ENCODE measurements at places on chromosomes 7 and 10.

- no peak for DNase-seq
These were observed at the start of gene CPA4 for GRCh38 chr7:130292682-130293257. Gene CPA4, plus strand, starts transcription at chr7:130293161. Its CDS starts 20 bp downstream, at chr7:130293181.

DNA sequence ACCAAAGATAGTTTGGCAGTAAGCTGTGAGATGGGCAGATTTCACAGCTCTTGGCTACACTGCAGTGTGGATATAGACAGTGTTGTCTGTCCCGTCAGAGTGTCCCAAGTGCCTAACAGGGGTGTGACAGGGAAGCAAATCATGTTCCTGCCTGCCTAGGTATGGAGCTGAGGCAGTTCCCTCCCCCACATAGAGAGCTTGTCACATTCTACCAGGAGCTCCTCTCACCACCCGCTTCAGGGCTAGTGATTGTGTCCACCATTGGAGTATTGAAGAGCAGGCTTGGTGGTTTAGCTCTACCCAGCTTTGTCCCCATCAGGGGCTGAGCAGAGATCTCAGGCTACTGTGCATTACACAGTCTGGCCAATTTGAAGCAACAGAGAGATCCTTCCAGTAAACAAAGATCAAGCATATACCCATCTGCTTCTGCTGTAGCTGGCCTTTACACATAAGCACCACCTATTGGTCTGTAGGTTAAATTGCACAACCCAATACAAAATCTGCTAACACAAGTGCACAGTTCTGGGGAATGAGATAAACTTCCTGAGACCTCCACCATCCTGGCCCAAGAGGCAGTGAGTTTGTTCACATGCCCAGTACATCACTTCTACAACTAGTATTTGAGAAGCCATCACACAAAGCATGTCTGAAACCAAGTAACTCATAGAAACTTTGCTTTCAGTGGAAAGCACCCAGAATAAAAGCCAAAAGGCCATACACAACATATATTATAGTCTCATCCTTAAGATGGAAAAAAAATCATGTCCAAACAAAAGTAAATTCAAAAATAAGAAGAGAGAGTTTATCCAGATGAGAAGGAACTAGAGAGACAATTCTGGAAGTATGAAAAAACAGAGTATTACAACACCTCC lies 67.3 kb downstream of the GLCCI1 start:
- DNase-seq = peak; percentile 80

GRCh38 chr7:85111761-85112160 lies 75.1 kb downstream of the SEMA3D start:
- no peak for DNase-seq

DNA sequence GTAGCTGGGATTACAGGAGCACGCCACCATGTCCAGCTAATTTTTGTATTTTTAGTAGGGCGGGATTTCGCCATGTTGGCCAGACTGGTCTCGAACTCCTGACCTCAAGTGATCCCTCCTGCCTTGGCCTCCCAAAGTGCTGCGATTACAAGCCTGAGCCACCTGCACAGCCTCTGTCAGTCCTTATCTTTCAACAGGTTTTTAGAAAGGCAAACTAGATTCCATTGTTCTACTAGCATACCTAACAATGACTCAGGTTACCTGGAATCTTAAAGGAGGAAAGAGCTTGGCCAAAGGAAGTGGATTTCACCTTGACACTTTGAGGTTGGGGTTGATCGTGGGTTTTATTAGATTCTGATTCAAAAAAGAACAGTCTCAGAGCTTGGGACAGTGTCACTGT lies 3.2 kb downstream of the ABCC2 start:
- no peak for DNase-seq

DNA sequence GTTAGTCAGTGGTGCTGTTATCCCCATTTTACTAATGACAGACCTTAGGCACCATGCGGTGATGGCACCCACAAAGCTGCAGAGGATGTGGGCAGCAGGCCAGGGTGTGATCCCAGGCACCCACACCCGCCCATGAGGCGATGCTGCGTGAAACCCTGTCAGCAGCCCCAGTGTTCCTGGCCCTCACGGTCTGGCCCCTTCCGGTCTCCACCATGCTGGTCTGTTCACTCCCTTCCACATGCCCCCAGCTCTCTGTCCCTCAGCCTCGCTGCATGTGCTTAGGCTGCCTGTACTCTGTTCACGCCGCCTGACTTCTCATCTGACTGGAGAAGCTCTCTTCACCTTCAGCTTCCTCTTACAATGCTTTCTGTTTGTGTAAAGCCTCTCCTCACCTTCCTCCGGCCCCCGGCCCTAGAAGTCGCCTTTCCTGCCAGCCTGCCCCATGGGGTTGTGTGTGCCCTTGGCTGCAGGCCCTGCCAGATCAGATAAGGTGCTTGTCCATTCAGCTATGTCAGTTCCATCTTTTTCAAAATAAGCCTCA lies 17.6 kb upstream of the ORAI2 start:
- no peak for DNase-seq

- DNase-seq = peak; percentile 73
These were observed 48.7 kb downstream of the UPF2 start for GRCh38 chr10:11993834-11994468.

- no peak for DNase-seq
These were observed 14.1 kb downstream of the ZNF467 start for GRCh38 chr7:149759093-149759860.

GRCh38 chr10:15295537-15296325 lies 75.4 kb downstream of the FAM171A1 start:
- no peak for DNase-seq

- no peak for DNase-seq
These were observed 21.8 kb downstream of the KCP start for GRCh38 chr7:128888756-128889095.

GRCh38 chr10:14757986-14758385 lies 16.7 kb downstream of the FAM107B start:
- no peak for DNase-seq

GRCh38 chr10:89295597-89295996 lies 6.2 kb upstream of the IFIT2 start:
- DNase-seq = no peak

- no peak for DNase-seq
These were observed 42.4 kb upstream of the ASAH2 start for GRCh38 chr10:50293513-50294313.

- no peak for DNase-seq
These were observed 48.1 kb downstream of the OSBPL3 start for GRCh38 chr7:24931844-24932243.

DNA sequence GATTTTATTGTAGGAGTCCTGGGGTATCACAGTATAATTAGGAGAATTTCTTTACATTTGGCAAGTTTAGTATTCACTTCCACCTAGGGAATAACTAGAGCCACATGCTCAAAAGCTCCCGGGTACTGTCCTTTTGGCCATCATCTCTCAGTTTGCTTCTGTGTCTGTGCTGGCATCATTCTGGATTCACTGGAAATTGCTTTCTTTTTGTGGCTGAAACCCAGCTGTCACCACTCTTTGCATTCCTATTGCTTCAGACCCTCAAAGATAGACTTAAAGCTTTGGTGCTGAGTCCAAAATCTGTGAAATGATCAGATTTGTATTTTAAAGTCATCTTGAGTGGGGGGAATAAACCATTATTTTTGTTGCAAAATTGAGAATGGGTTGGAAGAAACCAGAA lies 8.9 kb downstream of the SDK1 start:
- no peak for DNase-seq

GRCh38 chr7:31058122-31058521 lies 6.0 kb downstream of the ADCYAP1R1 start:
- no peak for DNase-seq

DNA sequence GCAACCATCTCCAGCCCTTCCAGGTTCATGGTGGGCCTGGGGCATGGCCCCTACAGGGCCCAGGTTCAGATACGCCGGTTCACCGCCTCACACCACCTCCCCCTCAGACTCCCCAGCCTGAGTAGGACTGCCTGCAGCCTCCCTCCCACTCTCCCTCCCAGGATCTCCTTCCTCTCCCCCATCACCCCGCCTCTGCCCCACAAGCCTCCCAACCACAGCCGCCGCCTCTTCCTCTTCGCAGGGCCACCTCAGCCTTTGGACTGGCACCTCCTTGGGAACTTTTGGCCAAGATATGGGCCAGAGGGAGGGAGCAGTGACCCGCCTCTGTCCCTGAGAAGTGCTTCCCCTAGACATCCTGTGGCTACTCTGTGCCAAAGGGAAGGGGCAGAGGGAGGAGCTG lies 9.3 kb downstream of the KCNIP2 start:
- no peak for DNase-seq

DNA sequence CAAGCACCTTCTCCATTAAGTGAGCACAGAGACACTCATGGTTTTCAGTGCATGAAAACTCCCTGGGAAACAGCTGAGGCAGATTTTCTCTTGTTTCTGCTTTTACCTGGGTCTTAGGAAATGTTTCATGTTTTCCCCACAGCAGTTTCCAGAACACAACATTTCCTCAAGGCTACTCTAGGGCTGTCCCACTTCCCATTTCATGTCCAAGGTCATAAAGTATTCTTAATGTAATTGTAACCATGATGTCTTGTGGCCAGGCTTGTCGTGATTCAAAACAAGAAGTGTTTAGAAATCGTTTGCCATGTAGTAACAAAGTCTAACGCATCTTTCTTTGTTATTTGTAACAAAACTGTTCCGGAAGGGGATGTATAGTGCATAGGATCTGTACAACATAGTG lies 83.8 kb upstream of the NRP1 start:
- DNase-seq = no peak

- DNase-seq = no peak
These were observed 352.6 kb upstream of the GALNT17 start for GRCh38 chr7:70779321-70779720.

DNA sequence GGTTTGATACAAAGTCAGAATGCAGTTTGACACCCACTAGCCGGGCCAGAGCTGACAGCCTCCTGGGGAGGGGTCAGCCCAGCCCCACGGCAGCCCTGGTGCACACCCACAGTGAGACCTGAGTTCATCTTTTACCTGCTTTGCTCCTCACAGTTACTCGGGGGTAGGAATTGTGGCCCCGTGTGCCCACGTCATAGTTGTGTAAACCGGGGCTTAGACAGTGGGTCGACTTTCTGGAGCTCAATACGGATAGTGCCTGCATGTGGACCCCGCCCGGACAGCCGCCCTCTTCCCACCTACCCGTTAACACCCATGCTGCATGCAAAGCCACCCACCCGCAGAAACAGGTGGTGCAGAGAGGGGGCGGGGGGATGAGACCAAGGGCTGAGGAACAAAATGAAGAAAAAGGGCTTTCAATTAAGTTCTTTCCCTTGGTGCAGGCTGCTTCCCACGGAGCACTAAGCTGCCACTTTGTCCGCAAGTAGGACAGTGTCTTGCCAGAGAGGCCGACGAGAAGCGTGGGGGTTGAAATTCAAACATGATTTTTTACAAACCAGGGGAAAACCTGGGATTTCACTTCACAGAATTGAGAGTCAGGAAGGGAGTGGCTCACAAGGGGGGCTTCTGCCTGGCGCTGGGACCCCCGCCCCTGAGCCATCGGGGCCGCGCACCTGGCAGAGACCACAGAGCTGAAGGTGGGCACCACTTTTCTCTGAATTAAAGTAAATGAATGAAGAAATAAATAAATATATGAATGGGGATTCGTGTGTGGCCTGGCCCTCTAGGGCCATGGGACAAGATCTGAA lies 24.6 kb upstream of the FOXL3 start:
- DNase-seq = no peak

DNA sequence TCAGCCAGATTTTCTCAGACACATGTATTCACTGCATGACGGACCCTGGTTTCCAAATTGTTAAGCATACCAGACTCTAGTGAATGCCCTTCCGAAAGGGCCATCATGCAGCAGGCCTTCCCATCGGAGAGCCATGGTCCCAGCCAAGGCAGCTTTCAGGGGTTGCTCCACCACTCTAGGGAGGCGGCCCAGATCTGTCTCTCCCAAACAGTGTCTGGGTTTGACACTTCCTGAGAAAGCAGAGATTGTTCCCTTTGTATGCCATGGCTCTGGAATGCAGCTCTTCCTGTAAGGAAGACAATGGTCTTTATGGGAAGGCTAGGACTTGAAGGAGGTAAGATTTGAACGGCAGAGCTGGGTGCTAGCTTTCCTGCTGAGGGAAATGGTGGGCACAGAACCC lies 178.8 kb upstream of the BMPER start:
- DNase-seq = peak; percentile 19

DNA sequence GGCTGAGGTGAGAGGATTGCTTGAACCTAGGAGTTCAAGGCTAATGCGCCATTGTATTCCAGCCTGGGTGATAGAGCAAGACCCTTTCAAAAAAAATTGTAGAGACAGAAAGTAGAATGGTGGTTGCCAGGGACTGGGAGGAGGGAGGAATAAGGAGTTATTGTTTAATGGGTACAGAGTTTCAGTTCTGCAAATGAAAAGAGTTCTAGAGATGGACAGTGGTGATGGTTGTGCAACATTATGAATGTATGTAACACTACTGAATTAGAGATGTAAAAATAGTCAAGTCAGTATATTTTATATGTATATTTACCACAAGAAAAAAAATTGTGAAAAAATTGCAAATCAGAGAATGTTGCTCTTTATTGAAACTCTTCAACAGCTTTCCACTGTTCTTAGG lies 266.5 kb upstream of the NPY start:
- DNase-seq = no peak

- DNase-seq = no peak
These were observed 204.7 kb downstream of the CNTNAP2 start for GRCh38 chr7:146321301-146321700.

DNA sequence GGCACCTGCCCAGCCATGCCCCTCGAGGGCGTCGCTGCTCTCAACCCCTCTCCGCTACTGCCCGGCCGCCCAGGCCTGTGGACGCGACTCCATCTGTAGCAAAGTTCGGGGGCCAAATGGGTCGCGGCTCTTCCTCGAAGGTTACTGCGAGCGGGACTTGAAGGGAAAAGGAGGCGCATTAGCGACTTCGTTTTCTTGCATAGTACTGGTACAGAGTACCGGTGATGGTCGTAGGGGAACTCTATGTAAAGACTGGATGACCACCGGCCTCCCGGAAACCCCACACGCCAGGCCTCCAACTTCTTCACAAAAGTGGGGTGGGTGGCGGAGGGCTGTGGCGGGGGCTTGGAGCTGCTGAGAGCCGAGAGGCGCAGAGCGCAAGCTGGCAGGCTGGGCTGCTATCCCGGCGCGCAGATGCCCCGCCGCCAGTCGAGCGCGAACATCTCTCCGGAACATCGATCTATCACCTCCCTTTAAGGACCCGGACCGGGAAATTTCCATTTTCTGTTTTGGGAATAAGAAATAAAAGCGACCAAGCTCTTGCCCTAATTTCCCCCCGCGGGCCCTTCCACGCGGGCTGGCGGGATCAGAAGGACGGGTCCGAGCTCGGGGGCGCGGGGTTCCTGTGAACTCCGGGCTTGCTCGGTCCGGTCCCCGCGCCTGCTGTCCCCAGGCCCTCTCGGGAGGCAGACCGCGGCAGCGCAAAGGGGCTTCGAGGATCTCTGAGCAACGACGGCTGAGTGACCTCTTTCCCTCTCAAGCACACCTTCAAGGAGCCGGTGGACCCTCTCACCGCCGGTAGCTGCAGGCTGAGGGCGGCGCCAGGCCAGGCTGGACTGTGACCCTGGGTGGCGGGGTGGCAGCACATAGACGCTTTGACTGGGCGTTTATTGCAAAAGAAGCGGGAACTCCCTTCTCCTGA lies 12.2 kb upstream of the FEZF1 start:
- no peak for DNase-seq

- no peak for DNase-seq
These were observed 1.2 kb upstream of the MAD1L1 start for GRCh38 chr7:2233926-2234325.

GRCh38 chr7:104123786-104124185 lies 84.0 kb downstream of the ORC5 start:
- DNase-seq = no peak
